ENCODE measurements at places on chromosomes 2 and 18. TPM values are rescaled to one million over a fixed set of nuclear protein-coding genes. Genes with fewer than 3 reads are reported as not detected.

Gene C18orf63
- not detected for total RNA-seq

Gene EHD3
- 12.0 TPM for total RNA-seq

Gene ANKRD36C
- 4.7 TPM for total RNA-seq

Gene HOXD13
- not detected for total RNA-seq

Gene PHOSPHO2
- 0.60 TPM for total RNA-seq

Gene KCNG2
- total RNA-seq, result 2.2 TPM

Gene NR4A2
- total RNA-seq, result 0.68 TPM

Gene MBD5
- 10.2 TPM for total RNA-seq

Gene LCT
- total RNA-seq, result not detected

Gene FABP1
- not detected for total RNA-seq

Gene NT5C1B
- not detected for total RNA-seq
